ENCODE measurements at places on chromosomes 5 and 9.

DNA sequence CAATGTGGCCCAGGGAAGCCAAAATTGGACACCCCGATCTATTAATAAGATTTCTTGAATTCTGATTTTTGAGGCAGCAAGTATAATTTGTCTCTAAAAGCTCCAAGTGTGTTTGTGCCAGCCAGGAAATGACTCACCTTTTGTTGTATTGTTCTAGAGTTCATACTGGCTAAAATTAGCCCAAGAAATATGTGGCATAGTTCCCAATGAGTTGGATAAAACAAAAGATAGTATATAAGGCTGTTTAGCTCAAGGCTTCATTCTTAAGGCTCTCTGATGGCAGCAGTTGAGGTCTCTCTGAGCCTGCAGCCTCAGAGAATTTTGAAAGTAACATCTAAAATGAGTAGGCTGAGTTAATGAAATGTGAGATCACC, 21.6 kb downstream of the HMGXB3 start:
- peak; percentile 69 for DNase-seq

GRCh38 chr9:36818965-36819870, 214.8 kb downstream of the PAX5 start:
- no peak for DNase-seq

GRCh38 chr9:94623253-94623652, 16.1 kb downstream of the FBP1 start:
- no peak for DNase-seq

DNA sequence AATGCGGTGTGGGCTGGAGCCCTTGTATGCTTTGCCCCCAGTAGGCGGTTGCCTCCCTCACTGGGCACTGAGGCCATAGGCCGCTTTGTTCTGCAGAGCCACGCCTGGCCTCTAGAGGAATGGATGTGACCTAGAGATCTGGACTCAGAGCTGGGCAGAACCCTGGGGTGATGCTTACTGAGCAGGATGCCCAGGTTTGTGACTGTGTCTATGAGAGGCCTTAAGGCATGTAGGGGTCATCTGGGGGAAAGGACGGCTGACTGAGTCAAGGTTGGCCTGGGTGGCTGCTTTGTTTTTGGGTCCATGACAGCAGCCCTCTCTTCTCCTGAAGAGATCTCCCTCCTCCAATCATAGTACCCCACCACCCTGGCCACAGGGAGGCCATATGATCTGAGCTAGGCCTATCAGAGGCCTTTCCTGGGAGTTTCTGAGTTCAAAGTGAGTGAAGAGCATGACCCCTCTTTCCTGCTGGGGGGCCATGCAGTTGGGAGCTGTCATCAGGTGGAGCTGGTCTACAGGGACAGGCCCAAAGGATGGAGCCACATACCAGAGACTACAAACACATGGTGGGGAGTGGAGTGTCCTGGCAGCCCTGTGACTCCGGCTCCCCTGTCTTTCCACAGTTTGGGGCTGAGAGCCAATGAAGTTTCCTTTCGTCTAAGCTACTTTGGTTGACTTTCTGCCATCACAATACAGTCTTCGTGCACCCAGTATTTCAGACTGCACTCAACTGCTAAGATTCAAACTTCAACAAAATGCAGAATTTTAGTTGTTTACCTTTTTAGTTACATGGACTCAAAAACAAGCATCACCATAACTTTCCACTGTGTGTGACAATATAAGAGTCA, 165.4 kb downstream of the AUH start:
- no peak for DNase-seq

GRCh38 chr5:45604092-45604491, 92.1 kb downstream of the HCN1 start:
- DNase-seq: no peak

DNA sequence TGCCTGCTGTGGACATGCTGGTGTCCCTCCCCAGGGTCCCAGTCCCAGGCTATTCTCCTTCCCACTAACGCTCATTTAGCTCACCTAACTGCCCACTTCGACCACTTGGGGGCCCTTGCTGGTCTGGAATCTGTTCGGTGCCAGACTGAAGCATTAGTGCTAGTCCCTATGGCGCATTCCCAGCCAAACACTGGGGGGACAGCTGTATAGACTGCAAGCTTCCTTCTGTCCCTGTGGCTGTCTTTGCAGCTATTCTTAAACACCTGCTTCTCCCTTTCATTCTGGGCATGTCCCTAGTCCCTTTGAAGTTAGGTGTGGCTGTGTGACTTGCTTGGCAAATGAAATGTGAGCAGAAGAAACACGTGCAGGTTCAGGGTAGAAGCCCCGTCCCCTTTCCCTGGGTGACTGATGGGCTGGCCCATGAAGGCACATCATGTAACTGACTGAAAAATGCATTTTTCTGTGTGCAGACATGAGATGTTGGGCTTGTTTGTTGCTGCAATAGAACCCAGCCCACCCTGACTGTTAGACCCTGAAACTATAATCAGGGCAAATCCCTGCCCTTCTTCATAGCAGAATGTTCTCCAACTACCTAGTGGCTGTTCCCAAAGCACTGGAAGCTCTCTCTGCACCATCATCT, 134.4 kb downstream of the BARX1 start:
- no peak for DNase-seq

Data from AG09319 (cell line).